Naive thymus-derived CD8-positive, alpha-beta T cell (primary cell): ENCODE measurements at places on chromosomes 7 and 10.
A peak's percentile ranks its signal among the peaks of the same experiment; 100 is the strongest.

- peak; percentile 7 for DNase-seq
These were observed 102.1 kb upstream of the ANLN start for GRCh38 chr7:36287371-36288241.

- DNase-seq = no peak
These were observed 38.8 kb upstream of the MYL10 start for GRCh38 chr7:101667920-101668319.

DNA sequence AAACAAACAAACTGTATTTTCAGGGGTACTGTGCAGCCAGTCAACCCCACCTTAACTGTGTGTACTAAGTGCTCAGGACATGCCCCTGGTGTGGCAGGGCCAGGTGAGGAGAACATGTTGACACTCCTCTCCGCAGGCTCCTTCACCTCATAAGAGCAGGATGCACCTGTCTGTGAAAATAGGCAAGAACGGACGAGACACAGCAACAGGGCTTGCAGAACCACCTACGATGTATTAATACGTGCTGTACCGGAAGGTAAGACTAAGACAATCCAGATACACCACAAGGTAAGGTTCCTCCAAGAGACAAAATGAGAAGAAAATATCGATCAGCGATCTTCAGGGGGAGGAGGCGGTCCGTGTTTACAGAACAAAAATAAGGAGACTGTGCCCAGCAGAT, 65.8 kb upstream of the CAMK2B start:
- no peak for DNase-seq

DNA sequence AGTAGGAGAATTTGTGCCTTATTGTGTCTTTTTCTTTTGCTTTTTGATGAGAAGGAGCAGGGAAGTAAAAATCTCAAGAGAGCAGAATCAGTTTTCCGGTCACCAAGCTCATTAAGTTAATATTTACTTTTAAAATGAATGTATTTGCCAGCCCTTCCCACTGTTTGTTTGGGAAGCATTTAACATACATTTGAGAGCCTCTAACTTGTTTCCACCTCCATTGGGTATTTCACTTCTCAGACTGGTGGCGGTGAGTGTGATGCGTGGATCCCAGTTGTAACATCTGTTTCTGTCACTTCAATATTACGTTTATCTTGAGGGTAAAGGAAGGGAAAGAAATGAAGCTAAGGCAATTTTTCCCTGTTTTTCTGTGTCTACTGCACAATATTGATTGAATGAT, 22.8 kb downstream of the CDK14 start:
- no peak for DNase-seq

DNA sequence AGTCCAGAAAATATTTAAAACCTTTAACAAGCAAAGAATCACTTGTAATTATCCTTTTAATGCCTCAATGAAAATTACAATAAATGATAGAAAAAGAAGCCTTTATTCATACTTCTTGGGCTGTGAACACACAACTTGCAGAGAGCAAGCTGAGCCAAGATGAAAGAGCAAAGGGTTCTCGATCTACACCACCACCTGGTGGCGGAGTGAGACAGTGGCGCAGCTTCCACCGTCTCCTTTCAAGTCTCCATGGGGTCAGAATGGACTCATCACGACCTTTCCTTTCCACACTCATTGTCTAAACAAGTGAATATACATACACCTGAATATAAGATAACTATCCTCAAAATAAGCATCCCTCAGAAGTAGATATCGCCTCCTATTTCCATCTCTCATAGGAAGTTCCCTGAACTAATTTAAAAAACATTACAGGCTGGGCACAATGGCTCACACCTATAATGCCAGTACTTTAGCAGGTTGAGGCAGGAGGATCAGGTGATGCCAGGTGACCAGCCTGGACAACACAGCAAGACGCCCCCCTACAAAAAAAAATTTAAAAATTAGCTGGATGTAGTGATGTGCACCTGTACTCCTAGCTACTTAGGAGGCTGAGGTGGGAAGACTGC, 40.7 kb downstream of the ATE1 start:
- no peak for DNase-seq
